Camera-type eye (tissue), 1 donor: ENCODE measurements at places on chromosomes 7 and 10. TPM values are rescaled to one million over a fixed set of nuclear protein-coding genes. Genes with fewer than 3 reads are reported as not detected.

DLD gene
- total RNA-seq = 124 TPM

DOCK4 gene
- 85.9 TPM for total RNA-seq

VWA2 gene
- total RNA-seq = 3.0 TPM

MAP3K8 gene
- 12.0 TPM for total RNA-seq

TRIM74 gene
- total RNA-seq = not detected

RASA4B gene
- 42.7 TPM for total RNA-seq

PDE1C gene
- total RNA-seq = 60.9 TPM

MKX gene
- 13.1 TPM for total RNA-seq

PCBD1 gene
- total RNA-seq = 39.8 TPM

GPNMB gene
- 110 TPM for total RNA-seq

NPSR1 gene
- total RNA-seq = 0.99 TPM

IRF5 gene
- total RNA-seq = 2.3 TPM

FKBP6 gene
- total RNA-seq = not detected
